Hippocampal formation (tissue), 2 donors: ENCODE measurements at places on chromosomes 1 and 21.

DNA sequence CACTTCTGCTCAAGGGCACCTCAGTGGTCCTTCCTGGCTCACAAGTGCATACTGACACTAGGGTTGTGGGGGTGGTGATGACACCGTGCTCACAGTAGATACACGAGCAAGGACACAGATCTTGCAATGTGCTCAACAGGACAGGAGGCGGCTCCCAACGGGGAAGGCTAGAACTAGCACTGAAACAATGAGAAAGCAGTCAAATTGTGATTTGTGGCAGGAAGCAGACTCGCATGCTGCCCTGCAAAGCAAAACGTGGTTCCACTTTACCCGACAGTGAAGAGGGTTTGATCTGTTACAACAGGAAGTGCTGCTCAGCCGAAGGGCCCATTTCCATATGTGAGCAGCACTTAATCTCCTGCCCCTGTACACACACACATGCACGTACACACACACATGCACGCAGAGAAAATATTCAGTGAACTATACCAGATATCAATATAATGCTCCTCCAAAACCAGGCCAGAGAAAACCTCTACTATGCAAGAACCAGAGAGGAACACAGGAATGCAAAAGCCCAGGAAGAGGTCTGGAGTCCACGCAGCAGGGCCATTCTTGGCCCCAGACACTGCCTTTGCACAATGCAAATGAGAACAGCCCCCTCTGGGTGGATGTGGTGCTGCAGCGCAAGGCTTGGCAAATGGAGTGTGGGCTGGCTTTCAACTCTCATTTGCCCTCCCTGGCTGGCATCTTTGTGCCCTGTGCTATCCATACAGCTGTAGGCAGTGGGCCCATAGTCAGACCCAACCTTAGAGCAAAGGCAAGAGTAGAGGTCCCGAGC, 47.1 kb downstream of the KANK4 start:
- no peak for DNase-seq

GRCh38 chr1:219427403-219427802, 185.5 kb downstream of the ZC3H11B start:
- DNase-seq: no peak

DNA sequence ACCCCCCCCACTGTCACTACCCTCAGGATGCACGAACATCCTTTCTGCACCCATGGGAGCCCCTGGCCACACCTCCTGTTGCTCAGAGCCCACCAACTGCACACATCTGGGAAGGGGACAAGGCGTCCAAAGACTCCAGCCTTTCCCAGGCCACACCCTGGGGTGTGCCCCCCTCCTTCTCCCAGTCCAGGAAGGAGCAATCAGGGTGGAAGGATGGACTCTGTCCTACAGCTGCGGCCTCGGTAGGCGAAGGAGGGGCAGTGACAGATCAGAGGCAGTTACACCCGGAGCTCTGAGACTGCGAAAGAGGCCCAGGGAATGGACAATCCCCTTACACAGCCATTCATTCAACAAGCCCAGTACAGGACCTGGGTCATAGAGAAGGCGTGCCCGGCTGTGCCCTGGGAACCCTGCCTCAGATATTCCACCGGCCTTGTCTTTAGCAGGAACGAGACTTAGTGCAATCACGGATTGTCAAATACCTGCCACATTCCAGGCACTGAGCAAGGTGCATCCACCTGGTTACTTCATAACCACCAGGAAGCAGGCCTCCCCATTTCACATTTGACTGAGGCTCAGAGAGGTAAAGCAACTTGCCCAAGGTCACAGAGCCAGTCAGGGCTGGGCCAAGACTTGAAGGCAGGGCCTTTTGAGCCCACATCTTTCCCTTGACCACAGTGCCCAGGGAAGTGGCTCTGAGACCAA, 9.4 kb downstream of the HSPG2 start:
- no peak for DNase-seq

DNA sequence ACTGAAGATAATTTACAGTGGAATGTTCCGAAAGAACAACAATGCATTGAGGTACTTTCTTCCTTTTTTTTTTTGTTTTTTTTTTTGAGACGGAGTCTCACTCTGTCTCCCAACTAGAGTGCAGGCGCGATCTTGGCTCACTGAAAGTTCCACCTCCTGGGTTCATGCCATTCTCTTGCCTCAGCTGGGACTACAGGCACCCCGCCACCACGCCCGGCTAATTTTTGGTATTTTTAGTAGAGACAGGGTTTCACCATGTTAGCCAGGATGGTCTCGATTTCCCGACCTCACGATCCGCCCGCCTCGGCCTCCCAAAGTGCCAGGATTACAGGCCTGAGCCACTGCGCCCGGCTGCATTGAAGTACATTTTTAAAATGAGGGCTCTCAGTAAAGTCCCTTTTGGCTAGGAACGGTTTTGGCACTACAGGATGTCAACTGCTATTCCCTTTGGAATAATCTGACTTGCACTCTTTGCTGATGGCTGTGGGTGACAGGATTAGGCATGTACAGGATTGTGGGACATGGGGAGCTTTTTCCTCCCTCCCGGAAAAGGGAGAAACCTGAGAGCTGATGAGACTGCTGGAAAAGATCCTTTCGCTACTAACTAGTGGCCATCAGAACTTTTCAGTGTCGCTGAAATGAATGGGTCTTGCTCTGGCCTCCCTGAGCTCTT, 56.9 kb upstream of the EDEM3 start:
- DNase-seq: no peak

- DNase-seq: no peak
Measured at GRCh38 chr21:27580276-27580675, 613.4 kb upstream of the ADAMTS5 start.

- no peak for DNase-seq
Measured at GRCh38 chr1:3669421-3669821, 17.1 kb downstream of the TP73 start.

- peak; percentile 15 for DNase-seq
Measured at GRCh38 chr1:214123061-214123784, 135.4 kb downstream of the PROX1 start.

DNA sequence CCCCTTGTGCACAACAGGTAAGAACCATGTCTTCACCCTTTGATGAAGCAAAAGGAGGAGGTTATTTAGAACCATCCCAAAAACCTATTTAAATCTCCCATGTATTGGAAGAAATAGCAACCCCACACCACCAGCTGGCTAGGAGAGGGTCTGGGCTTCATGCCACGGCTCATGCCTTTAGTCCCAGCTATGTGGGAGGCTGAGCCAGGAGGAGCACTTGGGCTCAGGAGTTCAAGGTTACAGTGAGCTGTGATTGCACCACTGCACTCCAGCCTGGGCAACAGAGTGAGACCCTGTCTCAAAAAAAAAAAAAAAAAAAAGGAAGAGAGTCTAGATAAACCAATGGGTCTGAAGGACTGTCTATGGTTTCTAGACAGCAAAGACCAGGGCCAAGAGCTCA, 197.9 kb upstream of the COA6 start:
- no peak for DNase-seq

- DNase-seq: no peak
Measured at GRCh38 chr1:232423591-232423990, 206.3 kb downstream of the SIPA1L2 start.

GRCh38 chr1:67648582-67649326, 36.2 kb upstream of the GADD45A start:
- no peak for DNase-seq
